ENCODE measurements at places on chromosomes 1 and 21.

- no peak for DNase-seq
These were observed 242.6 kb upstream of the C1orf105 start for GRCh38 chr1:172177849-172178248.

- no peak for DNase-seq
These were observed 31.3 kb upstream of the GPR157 start for GRCh38 chr1:9160079-9160717.

DNA sequence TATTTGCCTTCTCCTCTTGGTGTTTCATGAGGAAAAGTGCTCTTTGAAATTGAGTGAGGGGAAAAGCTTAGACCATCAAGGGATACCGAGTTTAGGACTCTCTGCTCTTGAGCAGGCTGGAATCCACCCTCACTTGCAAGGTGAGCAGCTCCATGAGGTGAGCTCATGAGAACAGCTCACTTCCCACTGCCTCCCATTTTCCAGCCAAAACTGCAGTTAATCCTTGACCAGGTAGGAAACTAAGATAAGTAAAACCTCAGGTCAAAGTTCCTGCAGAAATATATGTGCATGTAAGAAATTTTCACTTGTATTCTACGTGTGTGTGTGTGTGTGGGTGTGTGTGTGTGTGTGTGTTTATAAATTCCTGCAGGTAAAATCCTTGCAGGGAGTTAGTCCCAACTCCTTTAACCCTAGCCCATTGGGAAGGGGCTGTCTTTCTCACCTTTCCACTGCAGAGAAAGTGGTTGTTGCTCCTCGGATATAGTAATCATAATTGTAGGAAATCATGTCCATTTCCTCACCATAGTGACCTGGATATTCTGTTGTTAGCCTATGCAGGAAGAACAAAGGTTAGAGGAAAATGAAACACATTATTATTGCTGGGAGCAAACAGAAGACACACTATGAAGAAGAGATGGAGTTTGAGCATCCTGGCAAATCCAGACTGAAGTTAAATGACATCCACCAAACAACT lies 28.3 kb downstream of the DPT start:
- no peak for DNase-seq

DNA sequence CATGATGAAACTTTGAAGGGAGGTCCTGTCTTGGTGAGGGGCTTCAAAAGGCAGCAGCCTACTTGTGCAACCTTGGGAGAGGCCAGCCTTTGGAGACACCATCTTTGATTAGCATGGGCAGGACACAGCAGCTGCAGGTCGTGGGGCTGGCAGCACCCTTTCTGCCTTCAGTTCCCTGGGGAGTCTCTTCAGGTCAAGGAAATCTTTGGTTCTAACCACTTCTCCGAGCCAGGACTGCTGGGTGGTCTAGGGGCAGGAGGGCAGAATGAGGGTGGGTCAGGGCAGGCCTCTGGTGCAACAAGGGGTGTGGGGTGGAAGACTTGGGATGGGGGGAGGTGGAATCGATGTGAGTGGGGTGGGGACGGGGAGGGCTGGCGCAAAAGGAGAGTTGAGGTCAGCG lies 269.7 kb downstream of the FOXD2 start:
- DNase-seq, result no peak

DNA sequence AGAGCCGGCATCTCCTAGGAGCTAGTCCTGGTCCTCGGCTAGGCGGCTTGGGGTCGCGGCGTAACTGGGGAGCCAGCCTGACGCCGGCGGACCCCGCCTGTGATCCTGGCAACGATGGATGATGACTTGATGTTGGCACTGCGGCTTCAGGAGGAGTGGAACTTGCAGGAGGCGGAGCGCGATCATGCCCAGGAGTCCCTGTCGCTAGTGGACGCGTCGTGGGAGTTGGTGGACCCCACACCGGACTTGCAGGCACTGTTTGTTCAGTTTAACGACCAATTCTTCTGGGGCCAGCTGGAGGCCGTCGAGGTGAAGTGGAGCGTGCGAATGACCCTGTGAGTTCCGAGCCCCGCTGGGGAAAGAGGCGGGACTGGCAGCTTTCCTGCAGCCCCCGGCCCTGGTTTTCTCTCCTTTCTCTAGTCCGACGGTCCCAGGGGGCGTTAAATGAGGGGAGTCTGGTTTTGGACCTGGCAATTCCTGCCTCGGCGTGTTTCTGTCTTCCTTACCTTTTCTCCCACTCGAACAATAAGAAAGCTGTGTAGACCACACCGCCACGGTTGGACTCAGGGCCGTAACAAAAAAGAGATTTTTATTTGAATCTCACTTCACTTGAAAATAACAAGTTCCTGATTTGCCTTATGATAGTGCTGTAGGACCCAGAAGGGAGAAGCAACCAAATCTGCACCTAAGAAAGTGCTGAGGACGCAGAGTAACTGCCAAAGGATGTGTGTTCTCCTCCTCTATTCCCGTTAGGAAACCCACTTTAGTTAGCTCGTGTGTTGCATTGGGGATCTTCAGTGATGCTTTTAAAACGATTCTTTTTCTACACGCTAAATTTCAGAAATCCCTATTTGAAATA lies at the start of gene SPRTN:
TSS of gene SPRTN (plus strand) at position 24 of the 859 bp plus-strand sequence. CDS start at position 115, 91 bp downstream.
- DNase-seq, result no peak

DNA sequence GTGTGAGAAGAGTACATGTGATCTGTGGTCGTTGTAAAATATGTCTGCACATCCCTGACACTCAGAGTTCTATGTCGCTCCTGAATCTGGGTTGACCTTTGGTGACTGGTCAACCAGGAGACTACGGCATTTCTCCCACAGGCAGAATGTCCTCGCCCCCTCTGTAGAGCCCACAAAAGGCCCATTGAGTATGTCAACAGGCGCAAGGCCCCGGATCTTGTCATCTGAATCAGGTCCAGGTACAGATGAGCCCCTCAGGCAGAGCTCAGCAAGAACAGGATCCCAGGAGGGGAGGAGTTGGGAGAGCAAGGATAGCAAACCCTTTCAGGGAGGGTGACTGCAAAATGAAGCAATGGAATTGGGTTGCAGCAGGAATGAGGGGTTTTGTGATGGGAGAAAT lies 126.5 kb downstream of the MATN1 start:
- no peak for DNase-seq

DNA sequence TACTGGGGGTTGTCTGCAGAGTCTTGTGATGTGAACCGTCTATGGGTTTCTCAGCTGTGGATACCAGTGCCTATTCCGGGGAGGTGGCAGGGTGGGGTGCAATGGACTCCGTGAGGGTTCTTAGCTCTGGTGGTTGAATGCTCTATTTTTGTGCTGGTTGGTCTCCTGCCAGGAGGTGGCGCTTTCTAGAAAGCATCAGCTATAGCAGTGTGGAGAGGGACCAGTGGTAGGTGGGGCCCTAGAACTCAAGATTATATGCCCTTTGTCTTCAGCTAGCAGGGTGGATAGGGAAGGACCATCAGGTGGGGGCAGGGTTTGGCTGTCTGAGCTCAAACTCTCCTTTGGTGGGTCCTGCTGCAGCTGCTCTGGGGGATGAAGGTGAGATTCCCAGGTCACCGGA lies 127.3 kb upstream of the PLD5 start:
- DNase-seq, result no peak

- no peak for DNase-seq
These were observed 190.5 kb downstream of the SEC16B start for GRCh38 chr1:177779166-177779965.

- DNase-seq, result no peak
These were observed 80.4 kb downstream of the NKAIN1 start for GRCh38 chr1:31159323-31159722.

DNA sequence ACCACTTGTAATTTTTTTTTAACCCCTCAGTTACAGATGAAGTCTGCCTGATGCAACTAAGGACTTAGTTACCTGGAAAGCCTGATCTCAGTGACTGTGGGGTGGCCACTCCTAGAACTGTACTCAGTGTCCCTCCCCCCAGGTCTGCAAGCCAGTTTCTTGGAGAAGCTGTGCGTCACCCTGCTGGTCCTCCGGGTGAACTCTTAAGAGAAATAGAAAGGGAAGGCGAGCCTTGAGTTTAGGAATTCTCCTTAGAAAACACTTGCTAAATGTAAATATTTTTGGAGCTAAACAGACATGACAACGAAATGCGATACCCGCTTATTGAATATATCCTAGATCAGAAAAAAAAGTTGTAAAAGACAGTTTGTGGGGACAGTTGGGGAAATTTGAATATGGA lies 730 bp downstream of the SLC16A4 start:
- DNase-seq, result peak; percentile 20

GRCh38 chr1:161307892-161308638 lies 1.7 kb downstream of the MPZ start:
- no peak for DNase-seq

DNA sequence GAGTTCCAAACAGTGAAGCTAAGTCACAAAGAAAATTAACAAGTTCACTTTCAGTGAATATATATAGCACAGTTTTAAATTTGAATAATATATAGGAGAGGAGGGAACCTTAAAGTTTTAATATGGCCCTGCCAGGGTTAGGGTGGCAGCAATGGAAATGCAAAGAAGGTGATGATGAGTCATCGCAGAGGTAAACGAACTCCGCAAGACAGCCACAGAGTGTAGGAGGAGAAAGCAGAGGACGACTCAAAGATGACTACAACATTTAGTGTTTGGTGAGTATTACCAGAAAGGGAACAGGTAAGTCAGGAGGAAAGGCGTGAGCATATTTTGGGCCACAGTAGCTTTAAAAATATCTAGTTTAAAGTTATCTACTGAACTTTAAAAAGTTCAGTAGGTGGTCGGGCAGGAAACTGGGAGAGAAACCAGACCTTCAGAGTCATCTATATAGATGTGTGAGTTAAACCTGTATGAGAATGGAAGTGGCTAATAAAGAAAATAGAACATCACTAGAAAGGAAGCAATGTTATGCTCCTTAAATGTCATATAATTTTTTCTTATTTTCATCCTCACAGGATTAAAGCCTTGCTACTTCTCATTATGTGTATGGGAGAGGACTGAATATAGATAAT lies 75.7 kb downstream of the UCHL5 start:
- DNase-seq, result peak; percentile 24

DNA sequence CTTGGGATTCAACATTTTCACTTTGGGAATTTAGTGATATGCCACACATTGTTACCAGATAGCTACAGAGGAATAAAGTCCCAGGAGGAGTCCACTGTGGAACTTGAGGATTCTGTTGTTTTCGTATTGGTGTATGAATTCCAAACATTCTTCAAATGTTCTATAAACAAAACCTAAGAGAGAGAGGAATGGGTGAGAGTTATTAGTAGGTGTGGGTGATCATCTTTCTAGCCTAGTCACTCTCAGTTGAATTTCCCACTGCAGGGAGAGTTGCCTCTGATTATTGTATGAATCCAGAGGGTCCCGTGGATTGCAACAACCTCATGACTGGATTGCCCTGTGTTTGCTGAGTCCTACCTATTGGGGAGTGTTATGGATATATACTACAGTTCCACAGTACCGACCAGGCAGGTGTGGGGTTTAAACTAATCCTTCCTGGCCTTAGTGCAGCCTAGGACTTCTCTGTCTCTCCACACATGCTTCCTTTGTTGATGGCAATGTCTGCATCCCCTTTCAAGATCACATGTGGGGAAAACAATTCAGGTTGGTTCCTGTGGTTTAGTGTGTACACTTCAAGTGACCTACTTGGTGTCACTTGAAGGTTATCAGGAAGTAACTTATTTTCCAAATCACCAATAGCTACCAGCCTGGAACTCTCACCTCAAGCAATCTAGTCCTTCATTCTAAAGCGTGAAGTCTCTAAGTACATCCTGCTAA lies 91.8 kb downstream of the ADCY10 start:
- DNase-seq, result no peak

DNA sequence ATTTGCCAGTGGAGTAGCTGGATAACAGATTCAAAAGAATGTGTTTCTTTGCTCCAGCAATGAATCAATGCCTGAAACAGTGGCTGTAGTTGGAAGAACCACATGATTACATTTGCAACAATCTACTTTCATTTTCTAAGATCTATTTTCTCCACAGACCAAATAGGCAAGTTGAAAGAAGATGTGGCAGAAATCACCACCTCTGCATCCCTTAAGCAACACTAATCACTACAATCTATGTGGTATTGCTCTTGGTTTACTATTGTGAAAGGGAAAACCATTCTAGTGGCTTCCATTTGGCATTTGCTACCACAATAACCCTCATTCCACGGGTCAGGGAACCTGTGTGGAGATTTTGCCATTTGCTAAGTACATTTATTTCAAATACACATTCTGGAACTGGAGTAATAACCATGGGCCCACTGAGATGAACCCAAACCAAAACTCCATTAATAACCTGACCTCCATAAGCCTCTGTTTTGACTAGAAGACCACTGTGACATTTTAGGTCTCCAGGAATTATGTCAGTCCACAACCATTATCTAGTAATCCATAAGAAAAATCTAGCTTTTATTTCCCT lies 66.3 kb downstream of the C1orf185 start:
- DNase-seq, result no peak

DNA sequence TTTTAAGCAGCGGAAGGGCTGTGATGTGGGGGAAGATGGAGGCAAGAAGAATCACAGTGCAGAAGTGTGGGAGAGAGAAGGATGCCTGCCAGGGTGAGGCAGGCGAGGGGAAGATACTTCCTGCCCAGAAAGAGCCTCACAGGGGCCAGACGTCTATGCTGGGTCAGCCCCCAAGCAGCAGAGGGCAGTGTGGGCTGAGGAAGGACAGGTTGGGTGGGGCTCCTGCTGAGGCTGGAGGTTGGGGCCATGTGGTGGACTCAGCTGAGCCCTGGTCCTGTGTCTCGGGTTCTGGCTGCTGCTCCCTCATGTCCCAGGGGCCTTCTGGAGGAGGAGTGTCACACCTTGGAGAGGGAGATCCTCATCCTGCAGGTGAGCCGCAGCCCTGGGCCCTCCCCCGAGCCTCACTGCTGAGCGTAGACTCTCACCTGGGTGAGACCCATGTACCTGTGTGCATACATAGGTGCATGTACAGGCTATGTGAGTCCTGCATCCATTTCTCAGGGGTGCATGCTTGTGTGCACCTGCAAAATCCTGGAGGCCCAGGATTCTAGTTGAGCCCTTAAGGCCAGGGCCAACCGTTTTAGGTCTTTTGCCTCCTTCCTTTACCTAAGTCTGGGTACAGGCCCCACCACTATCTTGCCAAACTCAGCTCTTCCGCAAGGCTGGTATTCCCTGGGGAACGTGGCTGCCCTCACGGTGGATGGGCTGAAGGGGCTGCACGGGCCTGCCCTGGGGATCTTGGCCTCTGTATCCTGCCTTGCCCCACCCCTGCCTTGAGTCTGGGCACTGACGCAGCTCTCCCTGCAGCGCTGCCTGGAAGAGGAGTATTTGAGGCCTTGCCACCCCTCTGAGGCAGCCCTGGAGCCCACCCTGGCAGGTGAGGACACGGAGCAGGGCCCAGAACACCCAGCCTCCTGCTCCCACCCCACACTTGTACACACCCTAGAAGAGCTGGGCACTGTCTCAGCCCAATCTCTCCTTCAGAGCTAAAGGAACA lies 3.7 kb downstream of the CCDC24 start:
- peak; percentile 28 for DNase-seq

DNA sequence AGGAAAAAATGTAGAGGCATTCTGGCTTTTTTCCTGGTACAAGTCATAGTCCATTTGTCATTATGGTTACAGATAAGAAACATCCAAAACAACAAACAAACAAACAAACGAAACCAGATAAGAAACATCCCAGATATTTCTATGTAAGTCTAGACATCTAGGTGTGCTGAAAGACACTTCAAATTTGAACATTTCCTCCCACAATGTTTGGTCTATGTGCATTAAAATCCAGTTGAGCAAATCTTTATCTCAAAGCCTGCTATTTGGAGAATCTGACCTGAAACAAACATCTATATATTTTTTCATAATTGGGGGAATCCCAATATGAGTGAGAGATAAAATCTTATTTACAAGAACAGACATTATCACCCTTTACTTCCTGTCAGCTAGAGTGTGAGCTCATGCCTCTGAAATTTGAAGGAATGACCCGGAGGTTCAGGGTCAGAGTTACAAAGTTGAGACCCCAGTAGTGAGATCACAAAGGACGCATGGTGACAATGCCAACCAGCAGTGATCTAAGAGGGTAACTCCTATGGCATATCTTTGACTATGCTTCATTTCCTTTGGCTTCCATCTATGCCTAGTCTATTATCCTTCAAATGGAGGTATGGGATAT lies 182.9 kb upstream of the ATP1B1 start:
- no peak for DNase-seq
